AG08395 (cell line): ENCODE measurements at places on chromosomes 12 and 14.
A peak's percentile ranks its signal among the peaks of the same experiment; 100 is the strongest.

- DNase-seq, result no peak
Measured at GRCh38 chr14:35412272-35413056, 7.9 kb upstream of the NFKBIA start.

GRCh38 chr12:14988035-14988434 is 15.2 kb downstream of the PDE6H start:
- DNase-seq, result no peak

DNA sequence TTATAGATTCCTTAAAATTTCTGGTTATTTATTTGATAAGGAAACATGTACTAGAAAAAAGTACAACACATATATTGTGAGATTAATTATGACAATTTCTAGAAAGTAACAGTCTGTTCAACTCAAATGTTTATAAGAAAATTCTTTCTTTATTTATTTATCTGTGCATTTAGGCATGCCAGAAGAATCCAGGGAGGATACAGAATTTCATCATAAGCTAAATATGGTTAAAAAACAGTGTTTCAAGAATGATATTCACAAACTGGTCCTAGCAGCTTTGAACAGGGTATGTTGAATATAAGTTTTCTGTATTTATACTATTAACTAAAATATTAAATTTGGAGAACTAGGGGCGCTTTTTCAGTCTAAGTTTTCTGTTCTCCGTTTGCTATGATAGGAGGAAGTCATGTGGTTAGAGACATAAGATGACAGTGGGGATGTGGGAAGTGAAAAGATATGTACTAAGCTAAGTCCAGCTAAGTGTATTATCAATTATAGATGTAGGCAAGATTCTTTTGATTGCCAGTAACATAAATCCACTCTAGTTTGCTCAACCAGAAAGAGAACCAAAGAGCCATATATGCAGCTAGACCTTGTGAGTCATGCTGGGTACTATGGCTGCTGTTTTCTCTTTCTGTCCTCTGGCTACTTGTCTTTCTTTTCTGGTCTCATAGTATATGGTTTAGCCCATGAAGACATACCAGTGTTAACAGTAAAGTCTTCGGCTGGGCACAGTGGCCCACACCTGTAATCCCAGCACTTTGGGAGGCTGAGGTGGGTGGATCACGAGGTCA is 39.0 kb downstream of the LRRK2 start:
- DNase-seq, result no peak

- DNase-seq, result no peak
Measured at GRCh38 chr12:128353301-128353700, 86.3 kb downstream of the TMEM132C start.

DNA sequence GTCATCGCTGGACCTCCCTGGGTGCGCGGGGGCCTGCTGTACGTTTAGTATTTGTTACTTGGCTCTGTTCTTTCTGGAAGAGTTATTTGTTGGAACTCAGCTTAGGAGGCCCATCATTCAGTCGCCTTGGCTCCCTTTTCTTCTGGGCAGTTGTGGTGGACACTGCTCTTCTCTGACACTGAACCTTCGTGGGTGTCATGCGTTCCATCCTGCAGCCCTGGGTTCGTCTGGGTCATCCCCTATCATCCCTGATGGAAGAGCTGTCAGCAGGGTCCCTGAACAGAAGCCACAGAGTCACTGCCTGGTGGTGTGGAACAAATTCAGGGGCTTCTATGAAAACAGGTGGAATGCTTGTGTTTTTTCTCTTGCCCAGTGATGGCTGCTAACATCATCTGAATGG is 52.9 kb upstream of the SCN8A start:
- DNase-seq, result no peak

DNA sequence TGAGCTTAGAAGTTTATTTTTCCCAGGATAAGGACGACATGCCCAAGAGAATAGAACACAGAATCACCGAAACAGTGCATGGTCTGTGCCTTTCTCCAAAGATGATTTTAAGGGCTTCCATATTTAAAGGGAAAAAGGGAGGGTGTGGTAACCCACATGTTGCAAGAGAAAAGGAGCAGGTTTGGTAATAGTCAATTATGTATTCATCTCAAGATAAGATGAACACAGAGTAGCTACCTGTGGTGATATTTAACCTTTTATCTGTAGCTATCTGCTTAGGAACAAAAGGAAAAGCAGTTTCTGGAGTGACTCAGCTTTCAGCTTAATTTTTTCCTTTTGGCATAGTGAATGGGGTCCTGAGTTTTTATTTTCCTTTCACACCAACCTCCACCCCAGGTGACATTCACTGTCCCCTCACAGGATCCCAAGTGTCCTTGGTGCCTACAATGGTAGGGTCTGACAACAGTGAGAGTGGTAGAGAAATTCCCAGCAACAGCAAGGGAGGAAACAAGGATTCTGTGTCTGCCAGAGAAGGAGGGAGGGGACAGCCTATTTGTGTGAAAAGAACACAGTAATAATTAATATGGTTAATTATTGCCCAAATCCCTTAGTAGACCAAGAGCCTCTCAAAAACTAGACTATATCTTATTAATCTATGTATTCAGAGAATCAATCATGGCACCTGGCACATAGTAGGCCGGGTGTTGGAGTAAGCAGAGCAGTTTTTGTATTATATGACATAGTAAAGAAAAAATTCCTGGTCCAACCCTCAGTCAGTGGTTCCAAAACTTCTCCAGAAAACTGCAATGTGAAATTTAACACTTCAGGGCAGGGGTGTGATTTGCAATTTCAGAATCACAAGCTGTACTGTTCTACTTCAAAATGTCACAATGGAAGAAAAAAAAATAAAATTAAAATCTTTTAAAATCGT is 154.5 kb downstream of the PHLDA1 start:
- DNase-seq, result no peak

DNA sequence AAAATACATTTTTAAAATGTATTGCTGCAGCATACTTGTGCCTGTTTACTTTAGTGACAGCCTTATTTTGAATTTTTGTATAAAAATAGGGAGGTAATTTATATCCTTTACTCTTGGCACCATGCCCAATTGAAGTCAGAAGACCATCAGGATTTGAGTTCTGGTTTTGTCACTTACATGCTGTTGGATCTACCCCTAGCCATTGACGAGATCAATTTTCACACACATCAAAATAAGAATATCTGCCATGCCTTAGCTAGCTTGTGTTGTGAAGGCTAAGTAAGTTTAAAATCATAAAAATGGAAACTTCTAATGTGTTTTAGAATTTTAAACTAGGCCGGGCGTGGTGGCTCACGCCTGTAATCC is 381.8 kb downstream of the KCNH5 start:
- no peak for DNase-seq

- no peak for DNase-seq
Measured at GRCh38 chr12:111386885-111387284, 18.0 kb upstream of the PHETA1 start.

- DNase-seq, result no peak
Measured at GRCh38 chr12:16552301-16552700, 53.7 kb downstream of the LMO3 start.

GRCh38 chr12:20150835-20151422 is 217.4 kb upstream of the PDE3A start:
- DNase-seq, result no peak

- DNase-seq, result no peak
Measured at GRCh38 chr14:62674563-62675237, 370.6 kb downstream of the KCNH5 start.

GRCh38 chr12:6383572-6384498 is at the start of gene LTBR:
LTBR (plus strand) TSS chr12:6384162; CDS start chr12:6384359, 197 bp downstream.
- peak; percentile 95 for DNase-seq

GRCh38 chr12:109686523-109686922 is 27.1 kb upstream of the FAM222A start:
- DNase-seq, result no peak

DNA sequence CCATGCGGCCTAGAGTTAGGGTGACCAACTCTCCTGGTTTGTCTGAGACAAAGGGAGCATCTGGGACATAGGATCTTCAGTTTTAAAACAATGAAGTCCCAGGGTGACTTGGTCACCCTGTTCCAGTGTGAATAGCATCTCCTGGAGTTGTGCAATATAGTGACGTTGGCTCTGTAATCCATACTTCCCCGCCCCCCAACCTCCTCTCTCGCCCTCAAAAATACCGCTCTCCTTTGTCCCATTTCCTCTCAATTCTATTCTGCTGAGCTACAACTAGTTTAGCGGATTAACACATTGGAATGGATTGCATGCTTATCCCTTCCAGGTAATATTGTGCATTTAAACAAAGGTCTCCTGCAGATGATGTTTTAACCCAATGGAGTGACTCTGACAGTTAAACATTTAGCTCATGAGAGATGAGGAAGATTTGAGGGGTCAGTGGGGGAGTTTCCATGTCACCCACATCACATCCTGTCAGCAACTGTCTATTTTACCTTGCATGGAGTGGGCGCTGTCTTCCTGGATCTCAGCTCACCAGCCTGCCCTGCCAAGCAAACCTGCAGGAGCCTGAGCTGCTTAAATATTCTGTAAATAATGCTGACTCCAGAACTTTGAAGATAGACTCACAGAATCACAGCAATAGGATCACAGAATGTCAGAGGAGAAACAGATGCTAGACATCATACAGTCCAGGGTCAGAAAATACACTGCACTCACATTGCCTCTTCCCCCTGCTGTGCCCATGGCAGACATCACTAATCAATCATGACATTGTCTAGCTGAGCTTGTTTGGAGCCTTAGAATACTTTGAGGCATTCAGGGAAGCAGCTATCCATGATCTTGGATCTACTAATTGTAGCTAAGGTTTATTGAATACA is 43.0 kb downstream of the MAP1LC3B2 start:
- no peak for DNase-seq

GRCh38 chr14:88005978-88006851 is 1.3 kb downstream of the GPR65 start:
- no peak for DNase-seq
